Nephron progenitor cell (in vitro differentiated cells): ENCODE measurements at places on chromosomes 1 and 21.

- peaks cover 3% of the 10 kb centered on the region for H3K27me3 ChIP-seq
- peaks cover 16% of the 10 kb centered on the region for H3K36me3 ChIP-seq
- peak overlapping the region; percentile 92 for H3K4me3 ChIP-seq
- no peak for DNase-seq
- peaks cover 30% of the 10 kb centered on the region for H3K4me1 ChIP-seq
Observed at GRCh38 chr1:211257826-211258225, 1.3 kb upstream of the RCOR3 start.

DNA sequence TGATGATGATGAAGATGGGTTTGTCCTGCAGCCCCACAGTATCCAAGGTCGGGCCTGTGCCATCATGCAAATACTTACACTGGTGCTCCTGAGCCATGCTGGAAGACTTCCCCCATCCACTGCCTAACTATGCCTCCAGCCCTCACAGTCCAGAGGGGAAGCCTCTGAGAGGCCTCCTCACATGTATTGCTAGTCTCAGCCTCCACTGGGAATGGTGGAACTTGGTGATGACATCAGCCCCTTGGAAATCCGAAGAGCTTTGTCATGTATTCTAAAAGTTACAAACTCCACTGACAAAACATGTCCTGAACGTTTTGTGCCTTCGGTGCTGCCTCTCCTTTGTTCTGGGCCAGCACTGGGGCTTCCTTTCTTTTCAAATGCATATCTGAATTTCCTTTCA is 61.1 kb upstream of the DMRTB1 start:
- peaks cover 87% of the 10 kb centered on the region for H3K4me1 ChIP-seq
- H3K27ac ChIP-seq = no peak overlapping the region
- no peak overlapping the region for H3K4me3 ChIP-seq
- no peak for DNase-seq
- H3K27me3 ChIP-seq = peaks cover 13% of the 10 kb centered on the region

DNA sequence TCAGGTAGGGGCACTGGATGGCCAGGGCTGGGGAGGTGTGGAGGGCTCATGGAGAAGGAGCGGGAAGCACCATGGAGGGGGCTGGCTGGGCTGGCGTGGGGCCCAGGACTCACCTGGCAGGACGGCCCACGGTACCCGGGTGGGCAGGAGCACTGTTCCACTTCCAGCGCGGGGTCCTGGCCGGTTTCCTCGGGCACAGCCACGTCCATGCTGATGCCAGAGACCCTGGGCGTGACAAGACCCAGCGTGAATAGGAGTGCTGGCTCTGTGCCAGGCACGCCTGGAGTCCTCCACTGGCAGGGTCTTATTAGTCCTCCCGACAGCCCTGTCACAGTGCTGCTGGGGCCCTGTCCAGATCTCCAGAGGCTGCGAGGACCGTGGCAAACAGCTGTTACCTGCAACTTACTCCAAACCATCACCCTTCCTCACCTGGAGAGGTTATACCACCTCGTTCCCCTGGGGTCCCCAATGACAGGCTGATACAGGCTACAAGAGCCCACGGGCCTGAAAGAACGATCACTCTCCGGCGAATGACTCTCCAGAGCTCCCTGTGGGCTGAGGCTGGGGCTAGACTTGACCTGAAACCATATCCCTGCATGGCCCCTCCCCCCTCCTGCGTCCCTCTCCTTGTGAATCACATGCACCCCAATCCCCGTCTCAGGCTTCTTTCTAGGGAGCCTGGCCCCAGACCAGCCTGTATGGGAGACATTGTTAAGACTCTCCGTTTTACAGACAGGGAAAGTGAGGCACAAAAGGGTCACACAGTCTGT is 62.1 kb downstream of the HSPG2 start:
- DNase-seq = no peak
- peaks cover 21% of the 10 kb centered on the region for H3K36me3 ChIP-seq
- H3K4me3 ChIP-seq = no peak overlapping the region

GRCh38 chr1:164308101-164308500 is 250.9 kb upstream of the PBX1 start:
- H3K4me1 ChIP-seq = no peaks in the 10 kb centered on the region
- no peak overlapping the region for H3K27ac ChIP-seq
- H3K4me3 ChIP-seq = no peak overlapping the region
- no peak for DNase-seq
- no peaks in the 10 kb centered on the region for H3K36me3 ChIP-seq

DNA sequence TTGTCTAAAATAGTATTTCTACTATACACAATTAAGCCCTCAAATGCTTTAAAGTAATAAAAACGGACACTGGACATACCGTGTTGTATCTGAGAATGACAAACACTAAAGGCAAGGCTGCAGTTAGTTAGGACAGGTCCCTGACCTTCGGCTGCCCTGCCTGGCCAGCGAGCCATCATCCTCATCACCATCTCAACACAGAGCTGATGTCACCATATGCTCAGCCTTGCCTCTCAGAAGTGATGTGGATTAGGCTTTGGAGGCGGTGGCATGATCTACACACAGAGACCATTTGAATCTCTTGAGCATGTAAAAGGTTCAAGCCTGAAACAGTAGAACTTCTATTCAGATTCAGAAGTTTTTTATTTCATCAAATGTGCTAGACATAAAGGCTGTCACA is 244.7 kb downstream of the SDCCAG8 start:
- no peak overlapping the region for H3K27ac ChIP-seq
- DNase-seq = no peak
- no peak overlapping the region for H3K4me3 ChIP-seq
- peaks cover 51% of the 10 kb centered on the region for H3K36me3 ChIP-seq

- H3K27ac ChIP-seq = no peak overlapping the region
- no peak for DNase-seq
- H3K36me3 ChIP-seq = peaks cover 93% of the 10 kb centered on the region
- H3K4me1 ChIP-seq = no peaks in the 10 kb centered on the region
Observed at GRCh38 chr1:185074307-185074706, 28.9 kb downstream of the RNF2 start.

- no peak overlapping the region for H3K27ac ChIP-seq
- H3K27me3 ChIP-seq = peaks cover 13% of the 10 kb centered on the region
- DNase-seq = no peak
- H3K4me1 ChIP-seq = peaks cover 4% of the 10 kb centered on the region
- peaks cover 6% of the 10 kb centered on the region for H3K36me3 ChIP-seq
- no peak overlapping the region for H3K4me3 ChIP-seq
Observed at GRCh38 chr1:229980009-229980408, 87.0 kb upstream of the GALNT2 start.

DNA sequence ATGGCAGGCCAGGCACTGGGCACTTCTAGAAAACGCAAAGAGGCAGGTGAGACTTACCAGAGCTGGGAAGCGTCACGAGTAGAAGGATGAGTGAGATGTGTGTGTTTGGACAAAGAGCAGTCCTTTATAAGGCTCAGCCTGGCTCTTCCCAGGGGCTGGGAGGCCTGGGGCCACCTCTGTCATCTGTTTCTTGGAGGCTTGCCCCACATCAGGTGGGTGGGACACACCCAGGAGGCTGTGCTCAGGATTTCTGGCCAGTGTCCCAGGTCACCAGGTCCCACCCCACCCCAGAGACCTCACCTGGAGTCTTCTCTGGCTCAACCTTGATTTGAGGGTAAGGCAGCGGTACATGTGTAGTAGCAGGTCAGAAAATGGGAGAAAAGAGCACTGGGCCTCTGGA is at the start of gene S100A7:
Gene S100A7, minus strand, starts transcription at position 101 of the 400 bp plus-strand sequence. CDS start 1,638 bp downstream, outside the sequence.
- no peak within 1 kb of the TSS for H3K27ac ChIP-seq
- H3K27me3 ChIP-seq = peaks cover 19% of the 10 kb centered on the region
- H3K4me1 ChIP-seq = no peaks in the 10 kb centered on the region

DNA sequence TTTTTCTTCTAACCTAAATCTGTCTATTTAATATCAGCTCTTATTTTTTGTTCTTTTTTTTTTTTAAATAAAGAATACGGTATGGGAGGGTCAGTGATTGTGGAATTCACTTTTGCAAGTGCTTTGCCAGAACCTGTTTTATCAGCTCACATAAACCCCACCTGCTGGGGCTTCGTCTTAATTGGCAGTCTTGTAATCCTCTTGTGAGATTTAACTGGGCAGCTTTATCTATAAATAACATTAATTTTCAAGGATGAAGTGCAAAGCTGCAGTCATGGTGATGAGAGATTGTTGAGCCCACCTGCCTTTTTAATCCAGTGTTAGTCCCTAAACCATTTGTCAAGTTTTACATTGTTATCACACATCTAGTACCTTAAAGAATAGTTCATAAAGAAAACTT is 18.2 kb upstream of the PDC start:
- peaks cover 3% of the 10 kb centered on the region for H3K27me3 ChIP-seq
- H3K4me3 ChIP-seq = no peak overlapping the region
- no peaks in the 10 kb centered on the region for H3K36me3 ChIP-seq
- H3K27ac ChIP-seq = no peak overlapping the region
- no peaks in the 10 kb centered on the region for H3K4me1 ChIP-seq

- no peak for DNase-seq
- H3K27me3 ChIP-seq = no peaks in the 10 kb centered on the region
- H3K36me3 ChIP-seq = peaks cover 74% of the 10 kb centered on the region
Observed at GRCh38 chr1:151210830-151211229, 12.5 kb downstream of the PIP5K1A start.
